ENCODE measurements at places on chromosomes 13 and 19.

GRCh38 chr19:49889038-49889686 lies 7.5 kb downstream of the IL4I1 start:
- peak; percentile 37 for DNase-seq

- DNase-seq: no peak
These were observed 3.3 kb upstream of the ZNF420 start for GRCh38 chr19:37074819-37075362.

DNA sequence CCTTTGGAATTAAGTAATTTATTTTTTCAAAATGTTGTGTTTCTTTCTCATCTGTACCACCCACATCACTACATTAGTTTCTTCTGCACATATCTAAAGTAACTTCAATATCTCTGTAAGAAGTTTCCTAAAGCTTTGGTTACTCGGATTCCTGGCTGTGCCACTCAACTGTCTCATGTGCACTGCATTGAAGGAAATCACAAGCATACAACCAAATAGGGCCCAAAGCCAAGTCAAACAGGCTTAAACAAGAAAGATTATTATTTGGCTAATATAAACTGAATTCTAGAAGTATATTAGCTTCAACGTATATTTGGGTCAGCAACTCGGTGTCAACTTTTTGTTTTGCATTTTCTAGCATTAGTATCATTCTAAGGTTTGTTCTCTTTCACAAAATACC lies 1647.6 kb upstream of the SPRY2 start:
- no peak for DNase-seq

DNA sequence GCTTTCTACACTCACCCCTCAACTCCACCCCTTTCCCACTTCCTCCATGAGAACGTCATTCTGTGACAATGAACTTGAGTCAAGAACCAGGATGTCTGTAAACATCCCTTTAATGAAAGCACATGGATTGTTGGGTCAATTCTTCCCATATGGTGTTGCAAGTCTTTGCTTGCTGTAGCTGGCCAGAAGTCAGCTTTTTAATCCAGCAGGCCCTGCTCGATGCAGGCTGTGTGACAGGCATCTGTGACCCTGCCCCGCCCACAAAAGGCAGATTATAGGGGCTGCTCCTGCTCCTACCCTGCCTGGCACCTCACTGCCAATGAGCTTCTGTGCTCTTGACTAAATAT lies 78.0 kb downstream of the STARD13 start:
- DNase-seq: peak; percentile 56

GRCh38 chr19:10112895-10113591 lies 1.6 kb downstream of the P2RY11 start:
- DNase-seq: peak; percentile 44

- peak; percentile 58 for DNase-seq
These were observed 73.7 kb downstream of the CYSLTR2 start for GRCh38 chr13:48727241-48728011.

GRCh38 chr13:73168953-73169401 lies 110.2 kb downstream of the KLF5 start:
- DNase-seq: no peak

DNA sequence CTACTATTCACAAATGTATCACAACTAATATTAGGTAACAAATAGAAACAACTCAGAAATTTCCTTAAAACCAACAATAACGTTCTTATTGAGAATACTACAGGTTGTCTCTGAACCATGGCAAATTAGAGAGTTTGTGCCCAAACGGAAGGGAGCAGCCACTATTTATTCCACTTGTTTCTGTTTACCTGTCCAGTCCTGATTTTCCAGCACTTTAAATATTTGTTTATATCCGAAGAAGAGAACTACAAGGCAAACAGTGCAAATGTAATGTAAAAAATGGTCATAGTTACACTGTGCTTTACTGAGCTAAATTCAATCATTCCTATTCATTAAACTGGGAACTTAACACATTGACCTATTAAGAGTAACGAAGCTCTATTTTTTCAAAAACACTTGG lies 9.2 kb downstream of the SUCLA2 start:
- no peak for DNase-seq

DNA sequence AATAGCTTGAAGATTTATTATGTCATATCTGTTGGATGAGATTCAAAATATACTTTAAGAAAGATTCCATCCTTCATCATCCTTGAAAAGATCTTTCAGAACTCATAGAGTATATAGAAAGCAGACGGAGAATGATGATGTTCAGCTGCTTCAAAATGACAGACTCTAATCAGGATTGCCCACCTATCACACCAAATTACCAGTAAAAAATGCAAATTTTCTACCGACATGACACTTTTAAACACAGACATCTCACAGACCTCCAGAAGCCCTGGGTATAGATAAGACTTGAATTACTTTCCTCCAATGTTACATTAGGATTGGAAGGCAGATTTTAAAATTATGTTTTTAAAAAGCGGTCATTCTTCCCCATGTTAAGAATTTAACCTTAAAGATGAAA lies 235.5 kb downstream of the GPC6 start:
- no peak for DNase-seq

- no peak for DNase-seq
These were observed 9.5 kb downstream of the RASL11A start for GRCh38 chr13:27280009-27280656.

GRCh38 chr13:113584870-113585671 lies 518 bp downstream of the TFDP1 start:
- peak; percentile 20 for DNase-seq

DNA sequence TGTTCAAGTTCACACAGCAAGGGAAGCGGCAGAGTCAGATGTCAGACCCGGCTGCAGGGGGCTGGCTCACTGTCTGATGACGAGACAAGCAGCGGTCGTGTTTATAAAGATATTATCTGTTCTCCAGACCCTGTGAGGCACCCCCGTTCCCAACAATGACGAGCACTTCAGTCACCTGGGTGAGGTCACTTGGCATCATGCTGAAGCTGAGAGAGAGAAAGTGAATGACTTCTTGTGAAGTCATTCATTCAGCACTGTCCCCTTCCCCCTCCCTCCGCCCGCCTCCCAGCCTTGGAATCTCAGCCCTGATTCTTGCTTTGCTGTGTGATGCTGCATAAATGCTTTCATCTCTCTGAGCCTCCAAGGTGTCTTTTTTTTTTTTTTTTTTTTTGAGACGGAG lies 4.9 kb upstream of the LYPD3 start:
- no peak for DNase-seq

GRCh38 chr19:31351056-31351854 lies 2.0 kb upstream of the TSHZ3 start:
- peak; percentile 79 for DNase-seq

GRCh38 chr19:18017275-18018083 lies 9.5 kb downstream of the ARRDC2 start:
- DNase-seq: no peak

DNA sequence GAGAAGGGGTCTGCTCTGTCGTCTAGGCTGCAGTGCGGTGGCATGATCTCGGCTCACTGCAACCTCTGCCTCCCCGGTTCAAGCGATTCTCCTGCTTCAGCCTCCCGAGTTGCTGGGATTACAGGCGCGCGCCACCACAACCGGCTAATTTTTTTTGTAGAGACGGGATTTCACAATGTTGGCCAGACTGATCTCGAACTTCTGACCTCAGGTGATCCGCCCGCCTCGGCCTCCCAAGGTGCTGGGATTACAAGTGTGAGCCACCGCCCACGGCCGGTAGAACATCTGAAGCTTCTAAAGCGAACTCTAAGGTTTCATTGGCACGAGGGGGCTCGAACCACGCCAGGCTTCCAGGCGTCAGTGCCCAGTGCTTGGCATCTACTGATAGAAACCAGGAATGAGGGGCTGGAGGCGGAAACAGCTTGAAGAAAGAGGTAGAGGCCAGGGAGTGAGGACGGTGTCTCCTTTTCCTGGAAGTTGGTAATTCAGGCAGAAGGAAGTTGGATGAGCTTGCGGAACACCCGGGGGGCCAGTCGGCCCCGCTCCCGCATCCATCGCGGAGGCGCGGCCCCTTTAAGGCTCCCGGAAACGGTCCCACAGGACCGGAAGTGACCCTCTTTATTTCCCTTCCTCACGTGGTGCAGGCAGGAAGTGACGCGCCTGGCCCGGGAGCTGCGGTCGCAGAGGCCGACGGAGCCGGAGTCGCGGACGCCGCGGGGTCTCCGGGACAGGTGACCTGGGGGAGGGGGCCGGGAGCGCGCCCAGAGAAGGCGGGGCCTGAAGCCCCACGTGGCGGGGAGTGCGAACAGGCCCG lies at the start of gene CCDC9:
Gene CCDC9, plus strand, starts transcription at position 647 of the 814 bp plus-strand sequence. CDS start 1,876 bp downstream, outside the sequence.
- peak; percentile 99 for DNase-seq

- no peak for DNase-seq
These were observed 13.3 kb downstream of the SPATA13 start for GRCh38 chr13:24173795-24174194.

GRCh38 chr19:15926484-15926883 lies 7.8 kb downstream of the CYP4F11 start:
- DNase-seq: no peak

DNA sequence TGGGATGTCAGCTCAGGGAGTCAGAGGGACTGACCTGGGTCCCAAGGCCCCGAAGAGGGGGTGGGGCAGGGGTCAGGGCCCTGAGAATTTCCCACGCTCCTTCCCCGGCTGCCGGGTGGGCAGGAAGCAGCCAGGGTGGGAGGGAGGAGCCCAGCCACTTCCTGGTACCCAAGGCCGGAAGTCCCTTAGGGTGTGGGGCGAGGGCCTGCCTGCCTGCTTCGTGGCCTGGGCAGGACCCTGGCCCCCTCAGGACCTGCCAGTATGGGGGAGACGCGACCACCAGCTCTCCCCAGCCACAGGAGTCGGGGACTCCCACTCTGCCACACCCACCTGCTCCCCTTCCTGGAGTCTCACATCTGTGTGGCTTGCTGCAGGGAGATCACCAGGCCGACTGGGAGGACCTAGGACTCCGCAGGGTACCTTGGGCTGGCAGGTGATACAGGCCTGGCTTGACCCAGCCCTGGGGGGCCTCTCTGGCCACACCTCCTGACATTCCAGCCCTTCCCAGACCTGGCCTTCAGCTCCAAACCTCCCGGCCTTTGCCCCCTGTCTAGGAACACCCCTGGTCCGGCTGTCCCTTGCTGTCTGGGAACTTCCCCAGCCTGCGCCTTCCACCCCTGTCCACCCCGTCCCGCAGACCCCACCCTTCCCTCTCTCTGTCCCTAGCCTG lies 9.8 kb upstream of the CIRBP start:
- peak; percentile 69 for DNase-seq

DNA sequence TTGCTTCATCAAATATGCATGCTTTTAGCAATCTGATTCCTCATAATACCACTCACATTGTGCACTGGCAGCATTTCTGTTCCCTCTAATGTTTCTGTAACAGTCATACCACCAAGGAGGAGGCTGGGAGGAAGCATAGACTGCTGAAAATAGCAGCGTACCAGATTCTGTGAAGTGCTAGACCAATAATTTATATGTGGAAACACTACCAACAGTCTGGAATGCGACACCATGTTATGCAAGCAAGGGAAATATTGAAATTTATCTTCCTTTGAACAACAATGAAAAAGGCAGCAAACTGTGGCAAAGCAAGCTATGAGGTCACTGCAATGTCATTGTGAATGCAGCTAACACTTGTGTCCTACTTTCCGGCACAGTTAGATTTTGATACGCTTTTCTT lies 1388.0 kb downstream of the EFNB2 start:
- no peak for DNase-seq

- DNase-seq: no peak
These were observed 707 bp upstream of the MAMSTR start for GRCh38 chr19:48720251-48720612.

- DNase-seq: no peak
These were observed 9.4 kb downstream of the CCDC124 start for GRCh38 chr19:17942181-17942580.

DNA sequence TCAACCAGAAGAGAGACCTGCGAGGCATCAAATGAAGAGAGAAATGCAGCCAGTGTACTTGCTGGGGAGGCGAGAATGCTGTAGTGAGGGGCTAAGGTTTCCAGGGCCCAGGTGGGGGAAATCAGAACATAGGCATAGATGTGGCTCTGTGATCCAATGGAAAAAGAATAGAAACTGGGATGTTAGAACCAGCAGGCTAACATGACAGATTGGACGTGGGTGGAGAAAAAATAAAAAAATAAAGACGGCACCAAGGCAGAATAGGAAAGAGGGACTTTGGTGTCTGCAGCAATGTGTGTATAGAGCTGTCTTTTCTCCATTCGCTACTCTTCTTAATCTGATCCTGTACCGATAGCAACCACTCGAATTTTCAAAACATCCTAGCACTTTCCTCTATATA lies 381.0 kb upstream of the NBEA start:
- DNase-seq: no peak

- DNase-seq: no peak
These were observed 16.8 kb downstream of the CLEC11A start for GRCh38 chr19:50739914-50740426.

DNA sequence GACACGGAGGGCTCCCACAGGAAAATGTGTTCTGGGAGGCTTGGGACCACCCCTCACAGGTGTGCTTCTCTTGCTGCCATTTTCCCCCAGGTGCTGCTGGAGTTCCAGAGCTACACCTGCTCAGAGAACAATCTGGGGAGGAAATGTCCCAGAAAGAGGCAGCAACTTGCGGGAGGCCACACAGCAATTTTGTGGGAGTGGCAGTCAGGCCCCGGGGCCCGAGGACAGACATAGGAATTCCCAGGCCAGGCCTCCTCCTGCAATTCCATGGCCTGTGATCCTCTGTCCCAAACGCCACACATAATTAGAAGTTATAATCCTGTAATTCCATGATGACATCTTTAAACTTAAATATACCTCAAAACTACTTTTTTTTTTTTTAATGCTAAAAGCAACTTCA lies 1.8 kb downstream of the RHPN2 start:
- no peak for DNase-seq

DNA sequence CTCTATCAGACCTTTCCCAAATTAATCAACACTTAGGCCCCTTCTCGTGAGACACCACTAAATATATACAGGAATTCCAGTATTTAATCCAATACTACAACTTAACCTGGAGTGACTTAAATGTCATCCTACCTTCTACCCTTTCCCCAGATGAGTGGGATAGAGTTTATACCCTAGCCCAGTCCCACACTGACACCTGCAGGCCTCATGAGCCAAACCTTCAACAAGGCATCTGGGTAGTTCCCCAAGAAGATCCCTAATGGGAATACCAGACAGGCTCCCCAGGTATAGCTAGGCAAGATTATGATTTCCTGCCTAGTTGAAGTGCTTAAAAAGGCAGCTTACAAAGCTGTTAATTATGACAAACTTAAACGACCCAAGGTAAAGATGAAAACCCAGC lies 15.9 kb downstream of the ZNF83 start:
- no peak for DNase-seq

- DNase-seq: peak; percentile 82
These were observed 407.8 kb downstream of the COG6 start for GRCh38 chr13:40063278-40063698.

GRCh38 chr13:105207572-105208293 lies 1327.7 kb downstream of the EFNB2 start:
- DNase-seq: peak; percentile 14

- DNase-seq: no peak
These were observed 17.8 kb downstream of the BIVM start for GRCh38 chr13:102816708-102817107.
